ENCODE measurements at places on chromosomes 7 and 10.

- DNase-seq = no peak
Observed at GRCh38 chr7:134374291-134374690, 57.6 kb upstream of the SLC35B4 start.

- no peak for DNase-seq
Observed at GRCh38 chr7:102175423-102176170, 111.1 kb upstream of the SH2B2 start.

DNA sequence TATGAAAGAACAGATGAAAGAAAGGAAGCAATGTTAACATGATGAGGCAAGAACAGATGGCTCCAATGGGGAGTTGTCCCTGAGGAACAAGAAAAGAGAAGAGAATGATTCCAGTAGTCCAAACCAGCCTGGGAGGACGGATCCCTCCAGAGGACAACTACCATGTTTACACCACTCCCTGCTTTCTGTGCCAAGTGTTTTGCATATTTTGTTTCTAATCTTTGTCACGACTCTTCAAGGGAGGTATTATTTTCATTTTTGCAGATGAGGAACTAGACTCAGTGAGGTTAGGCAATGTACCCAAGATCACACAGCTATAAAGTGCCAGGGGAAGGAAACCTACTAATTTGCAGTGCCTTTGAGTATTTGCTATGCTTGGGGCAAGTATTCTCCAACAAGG lies 116.2 kb downstream of the PARP12 start:
- no peak for DNase-seq

- DNase-seq = peak; percentile 62
Observed at GRCh38 chr7:44145969-44146911, 5.1 kb upstream of the MYL7 start.

DNA sequence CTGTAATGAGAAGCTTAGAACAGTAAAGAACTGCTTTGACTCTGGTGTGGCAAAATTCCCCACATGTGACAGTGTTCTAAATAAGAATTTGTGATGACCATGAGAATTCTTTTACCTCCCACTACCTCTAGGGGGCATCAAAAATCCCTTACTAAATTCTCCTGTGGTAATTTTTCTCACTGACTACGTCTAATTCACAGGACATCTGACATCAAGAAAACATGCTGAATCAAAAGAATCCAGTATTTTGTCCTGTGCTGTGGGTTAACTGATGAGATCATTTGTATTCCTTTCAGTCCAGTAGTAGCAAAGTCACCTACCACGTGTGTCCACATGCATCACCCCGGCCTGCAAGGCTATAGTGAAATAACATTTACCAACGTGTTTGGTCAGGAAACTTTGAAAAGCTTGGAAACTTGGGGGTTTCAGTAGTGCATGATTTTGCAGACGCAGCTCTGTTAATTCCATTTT lies 103.8 kb downstream of the ATE1 start:
- no peak for DNase-seq

DNA sequence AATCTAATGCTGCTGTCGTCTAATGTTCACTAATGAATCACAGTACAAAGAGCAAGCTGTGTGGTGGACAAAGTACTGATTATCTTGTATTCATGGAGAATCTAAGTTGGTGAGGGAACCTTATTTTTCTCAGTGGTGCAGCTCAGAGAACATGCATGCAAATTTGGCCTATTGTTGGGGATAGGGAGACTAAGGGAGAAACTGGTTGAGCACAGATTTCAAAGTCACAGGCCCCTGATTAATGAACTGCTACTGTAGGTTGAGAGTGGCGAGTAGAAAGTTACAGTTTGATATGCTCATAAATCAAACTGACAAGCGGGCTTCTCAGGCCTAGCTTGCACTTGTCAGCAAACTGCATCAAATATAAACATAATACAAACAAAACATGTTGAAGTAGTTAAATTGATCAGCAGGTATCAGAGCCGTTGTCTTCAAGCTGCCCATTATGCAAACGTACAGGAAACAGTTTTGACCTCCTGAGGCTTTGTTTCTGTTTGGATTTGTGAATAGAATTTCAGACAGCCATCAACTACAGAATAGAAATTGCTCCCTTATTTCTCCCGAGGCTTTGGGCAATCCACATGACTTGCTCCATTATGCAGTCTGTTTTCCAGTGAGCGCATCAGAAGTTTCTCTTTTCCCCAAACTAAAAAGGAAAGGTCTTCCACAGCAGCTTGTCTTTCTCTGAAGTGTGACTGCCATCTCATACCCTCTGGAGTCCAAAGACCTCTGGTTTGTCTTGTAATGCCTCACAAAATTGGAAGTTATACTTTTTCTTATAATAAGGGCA lies 215.8 kb downstream of the FOXP2 start:
- no peak for DNase-seq

GRCh38 chr7:93558705-93559614 lies 15.6 kb downstream of the CALCR start:
- DNase-seq = no peak

DNA sequence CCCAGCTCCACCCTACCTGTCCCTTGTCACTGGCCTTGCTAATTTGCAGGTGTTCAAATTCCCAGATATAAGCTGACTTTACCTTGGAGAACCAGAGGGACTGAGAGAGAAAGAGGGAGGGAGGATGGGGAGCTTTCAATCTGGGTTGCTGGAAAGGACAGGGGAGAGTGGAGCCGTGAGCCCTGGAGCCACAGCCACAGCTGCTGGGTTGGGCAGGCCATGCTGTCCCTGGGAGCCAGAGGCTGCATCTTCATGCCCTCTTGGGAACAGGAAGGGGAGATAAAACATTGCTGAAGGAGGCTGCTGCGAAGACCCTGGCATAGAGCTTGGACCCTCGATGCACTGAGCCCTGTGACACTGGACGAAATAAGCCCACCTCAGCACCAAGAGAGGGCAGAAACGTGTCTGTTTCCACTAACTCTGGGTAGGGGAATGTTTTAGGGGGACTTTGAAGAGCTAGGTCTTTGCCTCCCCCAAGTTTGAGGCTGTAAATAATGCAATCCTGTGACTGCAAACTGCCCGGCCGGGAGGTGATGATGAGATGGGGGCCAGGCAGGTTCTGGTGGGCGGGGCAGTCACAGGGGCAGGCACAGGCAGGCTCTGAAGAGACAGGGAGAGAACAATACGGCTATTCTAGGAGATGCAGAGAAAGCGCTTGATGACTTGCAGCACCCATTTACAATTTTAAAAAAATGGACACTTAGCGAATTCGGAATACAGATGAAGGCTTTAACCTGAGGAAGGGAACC lies 5.8 kb upstream of the JAKMIP3 start:
- no peak for DNase-seq

DNA sequence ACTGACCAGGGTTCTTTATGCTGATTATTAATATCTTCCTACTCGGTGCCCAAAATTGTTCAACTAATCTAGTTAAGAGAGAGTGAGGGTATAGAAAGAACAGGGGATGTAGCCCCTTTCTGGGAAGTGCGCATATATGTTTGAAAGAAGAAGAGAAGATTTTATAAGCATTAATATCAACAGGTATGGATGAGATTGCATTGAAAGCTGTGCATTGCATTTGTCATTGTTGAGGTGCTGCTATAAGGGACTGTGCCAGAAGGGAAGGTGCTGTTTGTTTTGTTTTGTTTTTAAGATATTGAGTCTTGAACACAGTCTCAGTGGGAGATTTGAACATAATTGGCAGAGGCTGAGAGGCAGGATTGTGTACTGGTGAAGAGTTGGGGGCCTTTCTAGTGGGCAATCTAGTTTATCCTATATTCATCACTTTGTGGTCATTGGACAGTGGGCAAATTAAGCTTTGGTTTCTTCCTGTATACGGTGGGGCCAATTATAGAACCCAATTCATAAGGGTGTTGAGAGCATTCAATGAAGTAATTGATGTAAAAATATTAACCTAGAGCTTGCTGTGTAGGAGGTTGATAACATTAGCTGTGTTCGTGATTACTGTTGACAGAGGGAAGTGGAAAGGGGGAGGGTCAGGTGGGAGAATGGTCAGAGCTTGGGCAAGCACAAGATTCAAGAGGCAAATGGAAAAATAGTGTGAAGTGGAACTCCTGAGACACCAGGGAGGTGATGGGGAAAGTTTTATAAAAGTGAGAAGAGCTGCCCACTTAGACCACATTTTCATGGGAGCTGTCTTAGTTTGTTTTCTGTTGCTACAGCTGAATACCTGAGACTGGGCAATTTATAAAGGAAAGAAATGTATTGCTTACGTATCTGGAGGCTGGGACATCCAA lies 19.9 kb upstream of the PCGF5 start:
- no peak for DNase-seq

DNA sequence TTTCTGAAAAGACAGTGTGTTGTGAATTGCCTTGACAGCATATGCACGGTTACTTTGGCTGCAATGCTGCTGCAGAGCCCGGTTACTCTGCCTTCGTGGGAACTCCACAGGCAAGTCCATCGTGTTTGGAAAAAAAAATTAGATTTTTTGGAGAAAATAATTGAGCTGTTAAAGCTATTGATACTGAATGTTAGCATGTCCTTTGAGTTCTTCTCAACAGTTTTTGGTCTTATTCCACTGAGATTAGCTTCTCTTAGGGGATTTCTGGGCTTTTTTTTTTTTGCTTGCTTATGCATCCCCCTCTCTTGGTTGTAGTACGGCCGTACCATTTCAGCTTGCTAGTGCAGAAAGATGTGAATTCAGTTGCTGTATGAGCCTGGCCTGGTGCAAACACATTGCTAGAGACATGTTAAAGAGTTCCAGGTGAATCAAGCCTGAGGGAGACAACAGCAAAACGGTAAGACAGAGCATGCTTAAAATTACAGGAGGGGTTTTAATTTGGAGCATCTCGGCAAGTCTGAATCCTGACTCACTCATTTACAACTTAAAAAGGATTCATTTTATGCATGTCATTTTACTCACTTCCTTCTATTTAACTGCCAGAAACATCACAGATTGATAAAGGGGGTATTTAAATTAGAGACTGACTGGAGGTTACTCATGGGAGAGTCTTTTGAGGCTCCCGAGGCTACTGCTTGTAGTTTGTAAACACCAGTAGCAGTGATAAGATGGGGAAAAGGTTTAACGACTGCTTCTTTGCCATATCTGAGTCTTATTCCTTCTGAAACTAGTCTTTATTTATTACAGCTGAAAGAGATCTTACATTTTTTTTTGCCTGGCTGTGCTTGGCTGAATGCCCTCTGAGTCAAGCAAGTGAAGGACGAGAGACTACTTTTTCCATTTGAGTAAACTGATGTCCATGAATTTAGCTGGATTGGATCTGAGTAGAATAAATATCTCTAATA lies 113.7 kb downstream of the CDK14 start:
- DNase-seq = no peak

GRCh38 chr7:43204081-43204480 lies 91.6 kb downstream of the HECW1 start:
- DNase-seq = no peak

GRCh38 chr10:3136763-3137611 lies 35.6 kb downstream of the PITRM1 start:
- no peak for DNase-seq

GRCh38 chr10:132142396-132143161 lies 44.2 kb upstream of the DPYSL4 start:
- DNase-seq = no peak

GRCh38 chr7:132935608-132936007 lies 146.3 kb downstream of the CHCHD3 start:
- DNase-seq = no peak

- DNase-seq = no peak
Observed at GRCh38 chr7:29924006-29924405, 65.6 kb downstream of the SCRN1 start.

GRCh38 chr10:103843045-103843444 lies 12.3 kb downstream of the SH3PXD2A start:
- DNase-seq = no peak

GRCh38 chr7:75921479-75921878 lies 6.5 kb downstream of the POR start:
- DNase-seq = no peak

DNA sequence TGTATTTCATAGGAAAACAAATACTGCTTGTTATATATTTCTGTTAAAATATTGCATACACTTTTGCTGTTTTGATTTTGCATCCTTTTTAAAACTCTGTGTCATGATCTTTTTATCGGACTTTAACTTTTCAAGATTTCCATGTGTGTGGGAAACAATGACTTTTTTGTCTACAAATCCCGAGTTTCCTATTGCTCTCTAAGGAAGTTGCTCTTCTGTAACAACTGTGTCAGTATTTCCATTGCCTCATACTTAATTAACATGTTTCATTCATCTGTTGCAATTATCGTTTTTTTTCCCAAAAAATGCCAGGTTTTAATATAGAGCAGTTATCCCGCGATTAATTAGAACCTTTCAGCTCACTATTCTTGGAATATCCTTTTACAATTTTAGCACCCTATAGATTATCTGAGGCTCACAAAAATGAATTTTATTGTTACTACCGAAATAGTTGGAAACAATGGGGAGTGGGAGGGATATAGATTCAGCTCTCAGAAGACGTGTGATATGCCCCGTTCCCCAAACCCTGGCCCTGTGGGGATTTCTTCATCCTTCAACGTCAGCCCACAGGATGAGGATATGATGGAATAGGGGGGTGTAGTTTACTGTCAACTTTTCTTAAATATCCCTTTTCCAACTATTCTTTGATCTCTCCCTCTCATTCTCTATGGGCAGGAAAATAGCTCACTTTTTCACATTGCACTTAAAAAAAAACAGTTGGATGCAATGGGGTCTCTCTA lies 297.6 kb upstream of the IGFBP3 start:
- DNase-seq = no peak

GRCh38 chr10:78992333-78992732 lies 76.4 kb upstream of the ZMIZ1 start:
- DNase-seq = no peak

DNA sequence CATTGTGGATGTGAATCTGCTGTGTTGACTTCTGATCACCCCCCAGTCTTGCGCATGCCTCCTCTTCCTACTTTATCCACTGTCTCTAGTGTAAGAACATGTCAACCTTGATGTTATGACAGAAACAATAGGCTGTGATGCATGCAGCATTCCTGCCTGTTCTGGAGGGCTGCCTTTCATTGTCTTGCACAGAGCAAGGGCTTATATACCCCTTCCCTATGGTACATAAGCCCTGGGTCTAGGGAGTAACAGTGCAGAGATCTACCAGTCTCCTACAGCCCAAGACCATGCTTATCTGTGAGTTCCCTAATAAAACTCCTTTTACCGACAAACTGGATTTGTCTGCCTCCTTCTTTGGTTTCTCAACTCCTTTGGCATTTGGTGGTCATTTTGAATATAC lies 177.0 kb upstream of the STK17A start:
- no peak for DNase-seq

- DNase-seq = no peak
Observed at GRCh38 chr10:76769582-76769981, 868.0 kb downstream of the KCNMA1 start.

All from activated naive CD4-positive, alpha-beta T cell (primary cell).